ENCODE measurements at places on chromosomes 12 and 14. TPM values are rescaled to one million over a fixed set of nuclear protein-coding genes. Genes with fewer than 3 reads are reported as not detected.

DNA sequence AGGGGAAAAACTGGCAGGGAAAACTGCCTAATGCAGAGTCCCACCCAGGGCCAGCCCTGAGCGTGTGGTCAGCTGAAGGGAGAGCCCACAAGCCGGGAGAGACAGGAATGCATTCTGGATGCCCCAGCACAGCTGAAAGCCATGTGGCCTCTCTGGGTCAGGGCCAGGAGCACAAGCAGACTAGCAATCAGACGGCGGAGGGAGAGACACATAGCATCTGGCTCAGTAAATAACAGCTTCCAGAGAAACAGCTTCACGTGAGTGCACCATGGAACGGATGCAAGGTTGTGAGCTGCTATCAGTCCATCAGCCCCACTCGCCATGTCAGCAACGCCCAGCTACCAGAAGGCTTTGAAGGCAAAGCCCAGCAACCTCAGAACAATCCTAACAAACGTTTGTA is 28.2 kb upstream of the TMEM106C start:
- no peaks in the 10 kb centered on the region for H3K4me1 ChIP-seq
- no peak overlapping the region for H3K4me3 ChIP-seq

DNA sequence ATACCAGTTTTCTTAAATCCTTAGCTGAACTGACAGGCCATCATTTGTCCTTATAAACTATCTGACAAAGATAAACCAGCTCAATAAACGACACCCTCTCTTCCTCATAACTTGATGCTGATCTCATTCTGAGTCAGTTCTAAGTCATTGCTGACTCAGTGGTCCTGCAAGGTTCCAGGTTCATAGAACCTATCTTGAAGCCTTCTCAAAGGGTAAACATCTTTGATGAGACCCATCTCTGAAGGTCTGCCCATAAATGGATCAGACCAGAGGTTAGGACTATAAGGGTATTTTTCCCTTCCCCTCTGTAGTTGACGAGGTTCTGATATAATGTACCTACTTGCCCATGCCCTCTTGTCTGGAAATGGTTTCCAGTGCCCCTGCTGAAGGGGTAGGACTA is 11.9 kb downstream of the NAA25 start:
- H3K36me3 ChIP-seq: peaks cover 40% of the 10 kb centered on the region
- no peaks in the 10 kb centered on the region for H3K27me3 ChIP-seq
- DNase-seq: no peak
- H3K4me1 ChIP-seq: peaks cover 12% of the 10 kb centered on the region

- no peak overlapping the region for H3K27ac ChIP-seq
- DNase-seq: peak; percentile 41
- no peak overlapping the region for H3K4me3 ChIP-seq
- no peaks in the 10 kb centered on the region for H3K27me3 ChIP-seq
- H3K36me3 ChIP-seq: no peaks in the 10 kb centered on the region
Measured at GRCh38 chr12:131917139-131917710, 11.9 kb upstream of the PUS1 start.

- H3K27me3 ChIP-seq: no peaks in the 10 kb centered on the region
- H3K27ac ChIP-seq: no peak overlapping the region
- DNase-seq: no peak
- H3K36me3 ChIP-seq: peaks cover 42% of the 10 kb centered on the region
- no peak overlapping the region for H3K4me3 ChIP-seq
Measured at GRCh38 chr12:100329800-100330199, 27.1 kb upstream of the SLC17A8 start.

- H3K4me1 ChIP-seq: no peaks in the 10 kb centered on the region
- H3K27ac ChIP-seq: no peak overlapping the region
- DNase-seq: no peak
- H3K36me3 ChIP-seq: no peaks in the 10 kb centered on the region
Measured at GRCh38 chr12:131157743-131158142, 204.0 kb downstream of the ADGRD1 start.

GRCh38 chr14:65704850-65705249 is 292.3 kb downstream of the FUT8 start:
- no peak overlapping the region for H3K27ac ChIP-seq
- H3K4me1 ChIP-seq: no peaks in the 10 kb centered on the region
- H3K4me3 ChIP-seq: no peak overlapping the region
- H3K36me3 ChIP-seq: peaks cover 4% of the 10 kb centered on the region
- no peak for DNase-seq
- no peaks in the 10 kb centered on the region for H3K27me3 ChIP-seq

GRCh38 chr12:67358781-67359338 is 89.7 kb downstream of the CAND1 start:
- no peaks in the 10 kb centered on the region for H3K36me3 ChIP-seq
- H3K27ac ChIP-seq: no peak overlapping the region
- H3K27me3 ChIP-seq: no peaks in the 10 kb centered on the region
- no peak for DNase-seq

DNA sequence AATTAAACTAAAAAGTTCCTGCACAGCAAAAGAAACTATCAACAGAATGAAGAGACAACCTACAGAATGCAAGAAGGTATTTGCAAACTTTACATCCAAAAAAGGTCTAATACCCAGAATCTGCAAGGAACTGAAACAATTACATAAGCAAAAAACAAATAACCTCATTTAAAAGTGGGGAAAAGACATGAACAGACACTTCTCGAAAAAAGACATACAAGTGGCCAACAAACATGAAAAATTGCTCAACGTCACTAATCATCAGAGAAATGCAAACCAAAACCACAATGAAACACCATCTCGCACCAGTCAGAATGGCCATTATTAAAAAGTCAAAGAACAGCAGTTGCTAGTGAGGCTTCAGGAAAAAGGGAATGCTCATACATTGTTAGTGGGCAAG is 15.2 kb downstream of the PDE6H start:
- DNase-seq: no peak
- peaks cover 39% of the 10 kb centered on the region for H3K4me1 ChIP-seq
- H3K27me3 ChIP-seq: no peaks in the 10 kb centered on the region
- H3K4me3 ChIP-seq: no peak overlapping the region
- no peaks in the 10 kb centered on the region for H3K36me3 ChIP-seq

GRCh38 chr12:13181375-13182070 is 15.0 kb upstream of the EMP1 start:
- no peak overlapping the region for H3K4me3 ChIP-seq
- no peak overlapping the region for H3K27ac ChIP-seq
- peaks cover 16% of the 10 kb centered on the region for H3K27me3 ChIP-seq
- H3K36me3 ChIP-seq: no peaks in the 10 kb centered on the region

- DNase-seq: no peak
- no peak overlapping the region for H3K4me3 ChIP-seq
- H3K27me3 ChIP-seq: no peaks in the 10 kb centered on the region
Measured at GRCh38 chr12:54232790-54233189, 44.0 kb upstream of the SMUG1 start.

DNA sequence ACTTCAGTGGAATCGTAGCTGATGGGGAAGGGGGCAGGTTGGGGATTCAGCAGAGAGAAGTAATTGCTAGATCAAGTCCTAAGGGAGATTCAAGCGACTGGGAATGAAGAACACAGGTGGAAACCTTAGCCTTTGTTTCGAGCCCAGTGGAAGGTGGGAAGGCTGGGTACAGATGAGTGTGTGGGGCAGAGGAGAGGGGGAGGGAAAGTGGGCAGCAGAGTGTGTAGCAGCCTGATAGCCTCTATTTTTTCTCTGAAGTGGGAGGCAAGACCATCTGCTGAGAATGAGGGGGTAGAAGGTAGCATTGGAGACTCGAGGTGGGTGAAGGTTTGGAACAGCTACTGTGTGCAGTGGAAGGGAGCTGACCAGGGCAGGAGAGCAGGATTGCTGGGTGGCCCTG is 91.0 kb downstream of the ADCK1 start:
- H3K27ac ChIP-seq: no peak overlapping the region
- no peaks in the 10 kb centered on the region for H3K36me3 ChIP-seq
- H3K4me1 ChIP-seq: no peaks in the 10 kb centered on the region

GRCh38 chr12:26116829-26117715 is 7.8 kb downstream of the BHLHE41 start:
- H3K27ac ChIP-seq: peak overlapping the region; percentile 16
- peak overlapping the region; percentile 8 for H3K4me3 ChIP-seq
- peaks cover 69% of the 10 kb centered on the region for H3K4me1 ChIP-seq
- H3K36me3 ChIP-seq: no peaks in the 10 kb centered on the region
- peak; percentile 55 for DNase-seq
- H3K27me3 ChIP-seq: no peaks in the 10 kb centered on the region

DNA sequence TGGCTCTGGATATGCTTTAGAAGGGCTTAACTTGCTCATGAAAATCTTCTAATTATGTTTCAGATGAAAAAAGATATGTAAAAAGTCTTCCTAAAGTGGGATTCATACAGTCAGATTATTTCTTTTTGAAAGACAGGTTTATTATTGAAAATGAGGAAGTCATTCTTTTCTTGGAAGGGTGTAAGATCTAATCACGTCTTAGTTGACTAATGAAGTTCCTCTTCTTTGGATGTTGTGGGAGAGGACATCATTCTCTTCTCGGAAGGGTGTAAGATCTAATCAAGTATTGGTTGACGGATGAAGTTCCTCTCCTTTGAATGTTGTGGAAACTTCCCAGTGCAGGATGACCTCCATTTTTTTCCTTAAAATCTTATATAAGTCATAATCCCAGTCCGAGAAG is 74.9 kb downstream of the ALG10 start:
- H3K4me1 ChIP-seq: no peaks in the 10 kb centered on the region
- no peak overlapping the region for H3K4me3 ChIP-seq
- H3K27ac ChIP-seq: no peak overlapping the region
- no peaks in the 10 kb centered on the region for H3K27me3 ChIP-seq

DNA sequence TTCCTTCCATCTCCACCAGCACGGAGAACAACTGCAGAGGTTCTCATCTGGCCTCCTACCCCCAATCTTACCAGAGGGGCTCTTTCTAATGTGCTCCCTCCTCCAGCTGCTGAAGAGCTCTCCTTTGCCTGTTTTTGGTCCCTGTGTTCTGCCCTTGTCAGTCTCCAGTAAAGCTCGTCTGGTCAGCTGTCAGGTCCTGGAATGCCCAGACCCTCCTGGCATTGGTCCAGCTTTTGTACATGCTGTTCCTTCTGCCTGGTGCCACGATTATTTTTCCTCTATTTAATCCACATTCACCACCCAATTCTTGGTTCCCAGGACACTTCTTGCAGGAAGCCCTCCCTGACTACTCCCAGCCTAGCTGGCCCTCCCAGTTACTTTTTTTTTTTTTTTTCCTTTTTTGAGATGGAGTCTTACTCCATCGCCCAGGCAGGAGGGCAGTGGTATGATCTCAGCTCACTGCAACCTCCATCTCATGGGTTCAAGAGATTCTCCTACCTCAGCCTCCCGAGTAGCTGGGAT is 6.5 kb downstream of the SLC8B1 start:
- H3K27me3 ChIP-seq: no peaks in the 10 kb centered on the region
- H3K36me3 ChIP-seq: peaks cover 12% of the 10 kb centered on the region
- no peak overlapping the region for H3K4me3 ChIP-seq
- H3K4me1 ChIP-seq: peaks cover 17% of the 10 kb centered on the region
- DNase-seq: no peak

GRCh38 chr12:67624355-67624754 is 24.2 kb upstream of the DYRK2 start:
- H3K4me3 ChIP-seq: no peak overlapping the region
- peaks cover 5% of the 10 kb centered on the region for H3K4me1 ChIP-seq
- H3K36me3 ChIP-seq: no peaks in the 10 kb centered on the region
- no peaks in the 10 kb centered on the region for H3K27me3 ChIP-seq

- DNase-seq: peak; percentile 83
- no peaks in the 10 kb centered on the region for H3K27me3 ChIP-seq
- no peak overlapping the region for H3K4me3 ChIP-seq
- peaks cover 12% of the 10 kb centered on the region for H3K4me1 ChIP-seq
Measured at GRCh38 chr14:23294734-23295561, 7.7 kb downstream of the PPP1R3E start.

DNA sequence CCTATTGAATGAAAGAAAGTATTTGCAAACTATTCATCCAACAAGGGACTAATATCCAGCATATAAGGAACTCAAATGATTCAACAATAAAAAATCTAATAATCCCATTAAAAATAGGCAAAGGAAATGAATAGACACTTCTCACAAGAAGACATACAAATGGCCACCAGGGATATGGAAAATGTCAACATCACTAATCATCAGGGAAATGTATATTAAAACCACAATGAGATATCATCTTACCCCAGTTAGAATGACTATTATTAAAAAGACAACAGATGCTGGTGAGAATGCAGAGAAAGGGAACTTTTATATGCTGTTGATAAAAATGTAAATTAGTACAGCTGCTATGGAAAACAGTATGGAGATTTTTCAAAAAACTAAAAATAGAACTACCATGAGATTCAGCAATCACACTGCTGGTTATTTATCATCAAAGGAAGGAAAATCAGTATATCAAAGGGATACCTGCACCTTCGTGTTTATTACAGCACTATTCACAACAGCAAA is 89.3 kb downstream of the GARIN6 start:
- DNase-seq: no peak
- H3K4me3 ChIP-seq: no peak overlapping the region
- no peaks in the 10 kb centered on the region for H3K36me3 ChIP-seq
- H3K4me1 ChIP-seq: no peaks in the 10 kb centered on the region
- H3K27me3 ChIP-seq: no peaks in the 10 kb centered on the region
- H3K27ac ChIP-seq: no peak overlapping the region

DNA sequence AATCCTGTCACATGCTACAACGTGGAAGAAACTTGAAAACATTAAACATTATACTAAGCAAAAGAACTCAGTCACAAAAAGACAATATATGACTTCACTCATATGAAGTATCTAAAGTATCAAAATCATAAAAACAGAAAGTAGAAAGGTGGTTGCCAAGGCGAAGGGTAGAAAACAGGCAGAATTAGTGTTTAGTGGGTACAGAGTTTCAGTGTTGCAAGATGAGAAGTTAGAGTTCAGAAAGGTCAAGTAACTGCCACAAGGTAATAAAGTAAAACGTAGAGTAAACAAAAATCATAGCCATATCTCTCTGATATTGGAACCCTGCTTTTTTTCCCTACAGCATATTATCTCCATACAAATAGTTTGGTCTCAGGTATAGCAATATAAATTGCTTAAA is 223.8 kb upstream of the FSCB start:
- H3K4me1 ChIP-seq: no peaks in the 10 kb centered on the region
- no peaks in the 10 kb centered on the region for H3K36me3 ChIP-seq
- no peaks in the 10 kb centered on the region for H3K27me3 ChIP-seq
- no peak overlapping the region for H3K27ac ChIP-seq

- H3K36me3 ChIP-seq: no peaks in the 10 kb centered on the region
- H3K4me3 ChIP-seq: no peak overlapping the region
- no peak overlapping the region for H3K27ac ChIP-seq
- no peak for DNase-seq
- peaks cover 5% of the 10 kb centered on the region for H3K4me1 ChIP-seq
Measured at GRCh38 chr14:88786715-88787114, 6.0 kb downstream of the EML5 start.

- H3K36me3 ChIP-seq: no peaks in the 10 kb centered on the region
- no peak overlapping the region for H3K27ac ChIP-seq
- H3K4me1 ChIP-seq: no peaks in the 10 kb centered on the region
- no peak overlapping the region for H3K4me3 ChIP-seq
Measured at GRCh38 chr12:47527816-47528215, 178.0 kb downstream of the RPAP3 start.

Gene RTN1
- total RNA-seq: not detected

Gene RFLNA
- total RNA-seq: not detected

Gene RND1
- total RNA-seq: 18.7 TPM

Gene IFNG-AS1
- total RNA-seq: 19.0 TPM

Gene GARIN6
- total RNA-seq: not detected

Gene GDF11
- 11.3 TPM for total RNA-seq

Gene PMCH
- not detected for total RNA-seq

Gene MYF6
- total RNA-seq: not detected

Gene FLVCR2
- 1.3 TPM for total RNA-seq

Gene POTEM
- total RNA-seq: 0.17 TPM
